DMS79 treated with DMSO at 0.1 percent for 48 hours (cell line): ENCODE measurements at places on chromosomes 1 and 21.

DNA sequence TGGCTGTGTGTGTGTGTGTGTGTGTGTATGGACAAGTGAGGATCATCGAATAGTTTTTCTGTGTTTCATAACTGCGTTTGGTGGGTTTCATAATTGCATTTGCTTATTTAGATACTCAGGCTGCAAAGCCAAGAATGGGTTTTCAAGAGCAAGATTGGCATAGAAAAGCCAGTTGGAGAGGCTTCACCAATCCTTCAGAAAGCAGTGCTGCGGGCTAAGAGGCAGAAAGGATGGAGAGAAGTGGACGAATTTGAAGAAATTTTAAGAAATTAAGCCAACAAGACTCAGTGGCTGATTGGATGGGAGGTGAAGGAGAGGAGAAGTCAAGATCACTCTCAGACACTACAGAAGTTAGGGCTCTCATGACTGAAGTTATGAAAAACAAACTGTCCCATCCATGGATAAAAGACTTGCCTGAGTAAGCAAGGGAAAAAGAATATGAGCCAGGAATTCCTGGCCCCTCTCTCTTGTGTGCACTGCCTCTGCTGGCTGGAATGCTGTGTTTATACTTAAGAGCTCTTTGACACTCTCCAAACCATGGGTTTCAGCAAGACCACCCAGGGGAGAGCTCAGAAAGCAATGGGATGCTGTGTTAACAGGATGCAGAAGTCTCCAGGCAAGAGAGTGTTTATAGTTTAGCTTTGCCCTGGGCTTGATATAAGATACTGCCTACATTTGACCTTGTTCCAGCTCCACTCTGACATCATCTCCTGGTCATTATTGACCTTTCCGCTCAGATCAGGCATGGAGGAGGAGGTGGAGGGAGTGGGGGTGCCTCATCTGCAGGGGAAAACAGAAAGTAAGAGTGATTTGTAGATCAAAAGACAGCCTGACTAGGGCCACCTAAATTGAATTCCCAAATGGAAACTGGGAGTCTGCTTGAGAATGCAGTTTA is 232.0 kb upstream of the PLXNA2 start:
- DNase-seq, result peak; percentile 91

- DNase-seq, result no peak
Measured at GRCh38 chr1:65572701-65573421, 152.4 kb downstream of the LEPR start.

GRCh38 chr1:67571901-67572593 is 113.0 kb upstream of the GADD45A start:
- DNase-seq, result peak; percentile 11

DNA sequence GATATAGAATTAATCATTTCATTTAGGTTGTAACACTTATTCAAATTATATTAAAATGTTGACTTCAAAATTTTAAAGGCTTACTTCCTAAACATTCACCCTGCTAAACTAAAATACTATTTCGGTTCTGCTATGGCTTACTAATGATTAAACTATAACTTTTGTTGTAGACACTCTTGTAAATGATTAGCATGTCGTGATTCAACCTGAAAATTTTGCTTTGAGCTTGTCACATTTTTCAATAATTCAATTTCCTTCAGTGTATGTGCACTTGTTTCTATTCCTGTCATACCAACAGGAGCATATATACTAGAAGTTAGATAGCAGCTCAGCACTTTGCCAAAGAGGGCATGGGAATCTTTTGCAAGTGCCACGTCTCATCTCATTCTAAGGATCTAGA is 1018.8 kb downstream of the AMY1C start:
- DNase-seq, result no peak

GRCh38 chr1:45619149-45619921 is 4.5 kb downstream of the CCDC17 start:
- no peak for DNase-seq

- DNase-seq, result no peak
Measured at GRCh38 chr1:94648225-94649007, 106.9 kb upstream of the F3 start.

- DNase-seq, result no peak
Measured at GRCh38 chr1:72051538-72051937, 230.8 kb downstream of the NEGR1 start.

GRCh38 chr1:228280106-228280901 is 72.5 kb downstream of the OBSCN start:
- no peak for DNase-seq

GRCh38 chr1:7827126-7827955 is 25.5 kb downstream of the UTS2 start:
- no peak for DNase-seq

- DNase-seq, result no peak
Measured at GRCh38 chr1:153937331-153937730, 9.2 kb downstream of the DENND4B start.

GRCh38 chr1:204344665-204345355 is 14.9 kb downstream of the PLEKHA6 start:
- peak; percentile 13 for DNase-seq

GRCh38 chr1:39130325-39130724 is 74.2 kb upstream of the MACF1 start:
- no peak for DNase-seq

DNA sequence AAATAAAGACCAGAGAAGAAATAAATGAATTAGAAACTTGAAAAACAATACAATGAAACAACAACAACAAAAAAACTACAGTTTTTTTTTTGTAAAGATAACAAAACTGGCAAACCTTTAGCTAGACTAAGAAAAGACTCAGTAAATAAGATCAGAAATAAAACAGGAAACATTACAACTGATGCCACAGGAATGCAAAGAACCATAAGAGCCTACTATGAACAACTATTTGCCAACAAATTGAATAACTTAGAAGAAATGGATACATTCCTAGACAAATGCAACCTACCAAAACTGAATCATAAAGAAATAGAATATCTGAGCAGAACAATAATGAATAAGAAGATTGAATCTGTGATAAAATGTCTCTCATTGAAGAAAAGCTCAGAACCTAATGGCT is 742.0 kb downstream of the ADGRL2 start:
- DNase-seq, result no peak

DNA sequence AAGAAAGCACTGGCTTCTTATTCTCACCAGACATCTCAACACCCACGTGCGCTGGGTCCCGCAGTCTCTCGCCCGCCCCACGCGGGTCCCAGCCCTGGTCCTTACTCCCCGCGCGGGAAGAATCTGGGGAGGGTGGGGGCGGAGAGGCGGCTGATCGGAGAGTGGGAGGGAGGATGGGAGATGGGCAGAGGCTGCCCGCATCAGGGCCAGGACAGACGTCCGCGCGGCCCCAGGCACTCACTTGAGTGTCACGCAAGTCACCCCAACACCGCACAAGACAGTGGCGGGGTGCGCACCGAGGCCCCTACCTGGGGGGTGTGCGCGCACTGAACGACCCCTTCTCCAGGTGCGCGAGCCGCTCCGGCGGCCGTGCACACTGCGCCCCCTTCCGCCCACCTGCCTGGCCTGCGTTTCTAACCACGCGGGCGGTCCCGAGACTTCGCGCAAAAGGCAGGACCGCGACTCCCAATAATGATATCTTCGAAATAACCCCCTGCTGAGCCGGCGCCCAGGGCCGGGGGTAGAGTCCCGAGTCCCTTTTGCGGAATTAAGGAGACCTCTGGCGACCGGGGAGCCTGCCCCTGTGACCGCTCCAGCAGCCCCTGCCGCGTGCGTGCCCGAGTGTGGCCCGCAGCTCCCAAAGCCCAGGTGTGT is 6.0 kb upstream of the SIM2 start:
- DNase-seq, result no peak
